ENCODE measurements at places on chromosomes 6 and 20.

GRCh38 chr6:47922391-47922790, 140.6 kb downstream of the OPN5 start:
- DNase-seq, result no peak

DNA sequence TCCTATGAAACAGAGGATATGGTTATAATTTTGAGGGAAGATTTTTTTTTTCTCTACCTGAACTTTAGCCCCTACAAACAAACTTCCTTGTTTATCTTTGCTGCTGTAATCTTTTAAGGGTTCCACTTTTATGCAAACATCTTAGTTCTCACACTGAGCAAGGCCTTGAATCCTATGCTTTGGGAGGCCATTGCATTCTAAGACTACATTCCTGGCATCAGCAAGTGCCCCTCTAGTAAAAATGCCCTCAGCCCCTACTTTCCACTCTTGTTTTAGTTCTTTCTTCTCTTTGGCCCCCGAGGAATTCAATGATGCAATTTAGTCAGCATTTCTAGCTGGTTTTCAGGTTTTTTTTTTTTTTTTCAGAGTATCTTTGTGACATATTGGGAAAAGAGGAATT, 8.1 kb upstream of the AHI1 start:
- no peak for DNase-seq

DNA sequence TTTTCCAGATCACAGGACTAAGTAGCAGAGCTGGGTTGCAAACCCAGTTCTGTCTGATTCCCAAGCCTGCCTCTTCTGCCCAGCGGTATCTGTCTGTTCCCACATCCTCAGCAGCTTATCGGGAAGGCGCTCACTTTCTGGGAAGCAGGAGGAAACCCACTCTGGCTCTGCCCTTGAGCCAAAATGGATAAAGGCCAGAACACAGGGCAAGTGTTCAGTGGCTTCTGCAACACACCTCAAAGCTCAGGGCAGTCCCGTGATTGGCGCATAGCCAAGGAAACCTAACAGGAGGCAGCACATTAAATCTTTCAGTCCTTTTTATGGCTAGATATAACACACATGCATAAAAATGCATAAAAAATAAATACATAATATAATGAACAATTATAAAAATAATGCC, 262.2 kb downstream of the NRN1 start:
- DNase-seq, result no peak

GRCh38 chr6:14458669-14459266, 341.2 kb downstream of the CD83 start:
- no peak for DNase-seq

- no peak for DNase-seq
Measured at GRCh38 chr20:38298768-38299288, 5.1 kb upstream of the BPI start.

DNA sequence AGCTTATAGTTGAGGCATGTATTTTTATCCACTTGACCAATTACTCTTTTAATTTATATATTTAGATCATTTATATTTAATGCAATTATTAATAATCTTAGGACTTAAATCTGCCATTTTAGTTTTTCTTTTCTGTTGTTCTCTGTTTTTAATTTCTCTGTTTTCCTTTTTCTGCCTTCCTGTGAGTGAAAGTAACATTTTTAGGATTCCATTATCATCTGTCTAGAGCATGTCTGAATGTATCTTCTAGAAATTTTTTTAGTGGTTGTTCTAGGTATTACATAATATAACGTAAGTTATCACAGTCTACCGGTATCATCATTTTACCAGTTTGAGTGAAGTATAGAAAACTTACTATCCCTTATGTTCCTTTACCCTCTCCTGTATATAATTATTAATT, 197.3 kb downstream of the UNC5CL start:
- DNase-seq, result no peak

- no peak for DNase-seq
Measured at GRCh38 chr6:44485601-44486401, 98.3 kb downstream of the CDC5L start.

GRCh38 chr20:4153251-4153650, 137.9 kb upstream of the RNF24 start:
- DNase-seq, result no peak

GRCh38 chr6:170172825-170173256, 118.0 kb downstream of the DLL1 start:
- DNase-seq, result no peak

DNA sequence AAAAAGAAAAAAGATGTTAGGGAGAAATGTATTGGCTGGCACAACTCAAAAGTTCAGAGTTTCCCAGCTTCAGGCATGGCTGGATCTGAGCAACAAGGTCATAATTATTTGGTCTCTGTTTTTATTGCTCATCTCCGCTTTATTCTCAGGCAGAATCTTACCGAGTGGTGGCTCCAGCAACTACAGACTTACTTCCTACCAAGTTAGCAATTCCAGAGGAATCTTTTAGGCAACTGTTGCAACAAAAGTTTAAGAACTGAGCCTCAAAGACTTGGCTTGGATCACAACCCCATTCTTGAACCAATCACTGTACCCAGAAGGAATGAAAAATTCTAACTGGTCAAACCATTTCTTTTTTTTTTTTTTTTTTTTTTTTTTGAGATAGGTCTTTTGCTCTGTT, 35.5 kb upstream of the NCOA3 start:
- DNase-seq, result no peak

- no peak for DNase-seq
Measured at GRCh38 chr20:25469558-25469957, 62.1 kb downstream of the GINS1 start.

- DNase-seq, result no peak
Measured at GRCh38 chr20:32350421-32350820, 7.7 kb upstream of the ASXL1 start.

GRCh38 chr6:105397987-105398386, 4.9 kb downstream of the PREP start:
- no peak for DNase-seq

DNA sequence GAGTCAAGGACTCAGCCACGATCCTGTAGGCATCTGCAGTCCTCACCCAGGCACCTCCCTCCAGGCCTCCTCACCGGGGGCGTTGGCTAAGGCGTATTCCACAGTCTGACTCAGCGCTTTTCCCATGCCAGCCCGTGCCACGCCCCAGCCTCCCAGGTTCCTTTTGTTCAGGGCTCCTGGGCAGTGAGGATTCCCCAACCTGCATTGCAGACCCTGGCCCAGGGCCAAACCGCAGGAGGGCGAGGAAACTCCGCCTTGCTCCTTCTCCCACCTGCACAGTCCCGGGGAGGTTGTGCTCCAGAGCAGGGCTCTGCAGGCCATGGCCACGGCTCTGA, 202.8 kb upstream of the CST7 start:
- no peak for DNase-seq

- no peak for DNase-seq
Measured at GRCh38 chr6:33023536-33023935, 14.1 kb upstream of the HLA-DOA start.

DNA sequence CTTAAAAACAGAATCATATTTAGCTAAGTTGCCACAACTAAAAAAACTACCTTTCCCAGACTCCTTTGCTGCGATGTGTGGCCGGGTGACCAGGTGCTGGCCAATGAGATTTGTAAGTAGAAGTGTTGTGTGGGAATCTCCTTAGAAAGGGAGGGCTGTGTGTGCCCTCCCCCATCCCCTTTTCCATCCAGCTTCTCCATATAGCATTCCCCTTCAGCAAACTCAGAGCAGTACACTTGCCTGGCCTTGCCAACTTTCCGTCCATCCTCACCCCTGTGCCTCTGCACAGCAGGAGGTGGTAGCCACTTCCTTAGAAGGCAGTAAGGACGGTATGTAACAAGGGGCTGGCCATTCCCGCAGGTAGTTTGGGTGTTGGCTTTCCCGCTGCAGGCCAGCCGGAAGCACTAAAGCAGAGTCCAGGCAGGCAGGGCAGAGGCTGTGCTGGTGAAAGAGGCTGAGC, 22.3 kb upstream of the KCNK16 start:
- no peak for DNase-seq

DNA sequence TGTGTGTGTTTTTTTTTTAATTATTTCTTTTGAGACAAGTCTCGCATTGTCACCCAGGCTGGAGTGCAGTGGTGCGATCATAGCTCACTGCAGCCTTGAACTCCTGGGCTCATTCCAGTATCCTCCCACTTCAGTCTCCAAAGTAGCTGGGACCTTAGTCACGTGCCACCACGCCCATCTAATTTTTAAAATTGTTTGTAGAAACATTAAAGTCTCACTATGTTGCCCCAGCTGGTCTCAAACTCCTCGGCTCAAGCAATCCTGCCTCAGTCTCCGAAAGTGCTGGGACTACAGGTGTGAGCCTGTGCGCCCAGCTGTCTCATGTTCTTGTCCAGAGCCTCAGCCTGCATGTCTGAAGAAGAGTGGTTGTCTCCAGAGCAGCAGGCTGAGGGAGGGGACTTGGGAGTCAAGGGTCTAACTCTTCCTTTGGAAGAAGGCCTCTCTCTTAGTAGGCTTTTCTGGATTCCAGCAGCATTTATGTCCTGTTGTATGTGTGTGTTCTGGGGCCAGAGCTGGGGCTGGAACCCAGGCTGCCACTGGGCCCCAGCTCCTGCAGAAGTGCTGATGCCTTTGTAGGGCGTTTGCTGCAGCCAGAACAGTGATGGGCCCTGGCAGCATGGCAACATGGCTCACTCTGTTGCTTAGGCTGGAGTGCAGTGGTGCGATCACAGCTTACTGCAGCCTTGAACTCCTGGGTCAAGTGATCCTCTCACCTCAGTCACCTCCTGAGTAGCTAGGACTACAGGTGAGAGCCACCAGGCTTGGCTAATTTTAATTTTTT, 5.4 kb downstream of the DNMT3B start:
- DNase-seq, result no peak

DNA sequence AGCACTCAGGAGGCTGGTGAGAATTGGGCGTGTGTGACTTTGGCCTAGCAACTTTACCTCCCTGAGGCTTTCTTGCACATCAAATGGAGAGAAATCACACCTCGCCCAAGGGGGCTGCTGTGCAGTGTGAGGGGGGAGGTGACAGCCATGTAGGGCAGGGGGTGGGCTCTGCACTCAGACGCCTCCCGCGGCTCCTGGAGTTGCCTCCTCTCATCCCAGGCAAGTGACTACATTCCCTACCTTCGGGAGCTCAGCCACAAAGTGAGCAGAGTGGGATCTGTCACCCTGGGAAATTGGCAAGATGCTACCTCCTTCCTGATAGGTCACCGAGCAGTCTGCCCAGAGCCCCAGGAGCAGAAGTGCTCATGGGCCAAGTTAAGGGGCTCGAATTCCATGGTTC, 56.0 kb downstream of the GCNT2 start:
- DNase-seq, result no peak

- no peak for DNase-seq
Measured at GRCh38 chr20:49948809-49949507, 12.8 kb downstream of the RNF114 start.

DNA sequence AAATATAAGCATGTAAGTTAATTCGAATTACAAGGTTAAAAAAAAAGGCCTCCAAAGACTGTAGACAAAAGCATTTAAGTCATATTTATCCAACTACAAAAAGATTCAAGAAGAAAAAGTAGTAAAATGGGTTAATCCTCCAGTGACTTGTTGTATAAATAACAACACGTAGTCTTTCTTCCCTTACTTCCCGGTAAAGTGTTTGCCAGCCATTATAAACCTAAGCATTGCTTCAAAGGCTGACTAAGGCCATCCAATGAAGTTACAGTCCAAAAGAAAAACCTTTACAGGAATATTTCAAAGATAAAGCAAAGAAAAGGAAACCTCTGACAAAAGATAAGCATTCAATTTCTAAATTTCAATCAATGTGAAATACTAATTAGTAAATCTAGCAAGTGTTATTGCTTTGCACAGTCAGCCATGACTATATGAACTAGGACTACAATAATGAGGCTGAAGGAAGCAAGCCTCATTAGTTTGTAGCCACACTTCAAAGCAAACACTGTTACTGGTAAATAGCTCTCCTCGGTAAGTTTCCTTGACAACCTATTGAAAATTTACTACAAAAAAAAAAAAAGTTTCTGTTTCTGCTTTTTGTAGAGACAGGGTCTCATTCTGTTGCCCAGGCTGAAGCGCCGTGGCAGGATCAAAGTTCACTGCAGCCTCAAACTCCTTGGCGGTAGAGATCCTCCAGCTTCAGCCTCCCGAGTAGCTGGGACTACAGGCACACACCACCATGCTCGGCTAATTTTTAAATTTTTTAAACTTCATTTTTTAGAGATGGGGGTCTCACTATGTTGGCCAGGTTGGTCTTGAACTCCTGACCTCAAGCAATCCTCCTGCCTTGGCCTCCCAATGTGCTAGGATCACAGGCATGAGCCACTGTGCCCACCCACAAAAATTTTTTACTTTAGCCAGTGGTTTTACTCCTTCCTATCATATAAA, 46.0 kb downstream of the NUDT3 start:
- DNase-seq, result no peak

DNA sequence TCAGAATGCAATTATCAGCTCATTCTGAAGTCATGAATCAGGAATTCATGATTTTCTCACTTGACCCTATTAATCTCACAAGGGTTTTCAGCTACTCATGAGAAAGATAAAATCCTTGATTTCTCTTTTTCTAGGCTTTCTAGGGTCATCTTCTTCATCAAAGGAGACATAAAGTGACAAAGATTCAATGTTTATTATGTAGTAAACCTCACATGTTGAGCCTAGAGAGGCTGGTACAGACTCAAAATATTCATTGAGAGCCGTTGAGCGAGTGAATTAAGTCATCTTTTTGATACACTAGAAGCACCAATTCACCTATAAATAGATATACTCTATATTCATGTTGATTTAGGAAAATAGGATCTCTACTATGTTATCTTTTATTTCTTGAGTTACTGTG, 104.8 kb upstream of the TRAF3IP2 start:
- no peak for DNase-seq

DNA sequence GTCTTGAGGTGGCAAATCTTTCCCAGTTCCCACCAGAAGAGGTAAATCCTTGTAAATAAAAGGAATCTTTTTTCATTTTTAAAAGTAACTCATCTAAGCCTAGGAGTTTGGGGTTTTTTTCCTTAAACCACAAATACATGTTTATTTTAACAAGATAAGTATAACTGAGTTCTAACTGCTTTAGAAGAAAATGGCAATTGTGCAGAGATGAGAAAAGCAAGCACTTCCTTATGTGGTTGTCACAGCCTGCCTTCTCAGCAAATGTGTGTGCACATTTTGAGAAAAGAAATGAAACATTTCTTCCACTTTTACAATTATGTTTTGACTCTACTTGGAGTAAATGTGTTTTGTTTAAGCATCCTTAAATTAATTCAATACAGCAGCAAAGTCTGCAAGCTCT, 17.7 kb downstream of the HCK start:
- DNase-seq, result no peak

DNA sequence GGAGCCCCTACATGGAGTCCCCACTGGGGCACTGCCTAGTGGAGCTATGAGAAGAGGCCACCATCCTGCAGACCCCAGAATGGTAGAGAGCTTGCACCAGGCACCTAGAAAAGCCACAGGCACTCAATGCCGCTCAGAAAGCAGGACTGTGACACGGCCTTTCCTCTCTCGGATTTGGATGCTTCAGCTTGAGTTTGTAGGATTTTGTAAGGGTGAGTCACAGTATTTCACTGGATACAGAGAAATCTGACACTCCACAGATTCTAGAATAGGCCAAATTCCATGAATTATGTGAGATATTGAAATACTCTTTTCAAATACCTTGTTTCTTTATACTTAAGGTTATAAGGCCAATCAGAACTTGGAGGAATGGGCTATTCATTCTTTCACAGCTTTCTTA, 424.5 kb downstream of the HTR1B start:
- no peak for DNase-seq

GRCh38 chr20:53215166-53215565, 243.0 kb downstream of the TSHZ2 start:
- no peak for DNase-seq
